Muscle of back (tissue), 13 donors: ENCODE measurements at places on chromosomes 6 and 20. TPM values are rescaled to one million over a fixed set of nuclear protein-coding genes. Genes with fewer than 3 reads are reported as not detected.
A peak's percentile ranks its signal among the peaks of the same experiment; 100 is the strongest.

- no peak for DNase-seq
Observed at GRCh38 chr20:301886-302848, 4.8 kb downstream of the ZCCHC3 start.

- no peak for DNase-seq
Observed at GRCh38 chr6:108164543-108164814, 1.3 kb upstream of the NR2E1 start.

DNA sequence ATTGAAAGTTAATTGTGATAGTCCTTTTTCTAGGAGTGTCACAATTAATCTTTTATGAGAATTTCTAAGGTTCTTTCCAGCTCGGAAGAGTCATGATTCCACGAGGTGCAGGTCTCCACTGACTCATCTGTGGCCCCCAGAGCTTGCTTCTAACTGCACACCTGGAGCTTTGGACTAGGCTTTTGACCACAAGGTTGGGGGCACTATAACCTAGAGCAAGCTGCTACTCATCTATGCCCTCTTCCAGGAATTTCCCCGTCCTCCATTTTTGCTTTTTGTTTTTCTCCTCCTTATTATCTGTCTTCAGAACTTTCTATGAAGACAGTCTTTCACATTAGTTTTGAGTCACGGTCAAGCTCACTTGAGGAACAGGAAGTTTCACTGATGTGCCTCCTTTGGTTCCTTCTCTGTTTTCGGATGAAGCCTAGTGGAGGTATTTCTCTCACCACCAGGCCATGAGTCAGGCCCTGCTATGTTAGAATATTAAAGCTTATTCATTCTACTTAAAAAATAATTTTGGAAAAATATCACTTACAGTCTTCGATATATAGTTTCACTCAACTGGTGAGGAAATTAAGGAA, 119.2 kb upstream of the INSM1 start:
- no peak for DNase-seq

GRCh38 chr6:10269814-10270472, 144.9 kb downstream of the TFAP2A start:
- DNase-seq, result no peak

RCAN2 gene
- polyA plus RNA-seq, result 5.2 TPM

RIN2 gene
- 26.6 TPM for polyA plus RNA-seq

GRCh38 chr6:127484212-127484863, 25.1 kb upstream of the KIAA0408 start:
- DNase-seq, result peak; percentile 26

DNA sequence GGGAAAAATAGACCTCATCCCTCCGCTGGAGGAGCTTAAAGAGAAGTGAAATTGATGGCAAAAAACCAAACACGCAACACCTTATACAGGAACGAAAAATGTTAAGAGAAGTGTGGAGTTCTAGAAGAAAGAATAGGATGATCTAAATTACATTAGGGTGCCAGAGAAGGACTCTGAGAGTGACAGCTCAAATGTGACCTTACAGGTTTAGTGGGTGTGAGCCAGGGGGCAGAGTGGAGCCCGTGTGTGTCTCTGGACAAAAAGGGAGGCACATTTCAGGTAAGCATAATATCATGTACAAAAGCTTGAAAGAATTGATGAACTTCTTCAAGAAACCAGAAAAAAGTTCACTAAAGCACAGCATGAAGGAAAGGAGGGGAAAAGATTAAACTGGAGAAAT, 20.8 kb downstream of the HLA-DRA start:
- no peak for DNase-seq

AVP gene
- not detected for polyA plus RNA-seq

PRL gene
- 10.0 TPM for polyA plus RNA-seq

DNA sequence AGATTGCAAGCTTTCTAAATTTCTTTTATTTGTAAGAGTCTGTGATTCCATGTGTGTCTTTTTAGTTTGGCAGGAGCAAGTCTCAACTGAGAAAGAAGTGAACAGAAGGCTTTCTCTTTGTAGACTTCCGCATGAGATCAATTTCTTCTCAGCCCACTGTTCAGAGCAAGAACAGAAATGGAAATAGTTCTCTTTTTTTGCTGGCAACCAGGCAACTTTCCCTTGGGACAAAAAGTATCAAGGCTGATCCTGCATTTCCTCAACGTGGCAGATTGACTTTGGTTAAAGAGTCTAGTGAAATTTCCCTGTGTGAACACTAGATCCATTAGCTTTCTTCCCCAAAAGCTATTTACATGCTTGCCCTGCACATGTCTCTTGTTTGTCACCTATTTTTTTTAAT, 46.8 kb upstream of the JAG1 start:
- DNase-seq, result no peak

GRCh38 chr20:61347443-61347842, 95.4 kb downstream of the CDH4 start:
- DNase-seq, result no peak

DNA sequence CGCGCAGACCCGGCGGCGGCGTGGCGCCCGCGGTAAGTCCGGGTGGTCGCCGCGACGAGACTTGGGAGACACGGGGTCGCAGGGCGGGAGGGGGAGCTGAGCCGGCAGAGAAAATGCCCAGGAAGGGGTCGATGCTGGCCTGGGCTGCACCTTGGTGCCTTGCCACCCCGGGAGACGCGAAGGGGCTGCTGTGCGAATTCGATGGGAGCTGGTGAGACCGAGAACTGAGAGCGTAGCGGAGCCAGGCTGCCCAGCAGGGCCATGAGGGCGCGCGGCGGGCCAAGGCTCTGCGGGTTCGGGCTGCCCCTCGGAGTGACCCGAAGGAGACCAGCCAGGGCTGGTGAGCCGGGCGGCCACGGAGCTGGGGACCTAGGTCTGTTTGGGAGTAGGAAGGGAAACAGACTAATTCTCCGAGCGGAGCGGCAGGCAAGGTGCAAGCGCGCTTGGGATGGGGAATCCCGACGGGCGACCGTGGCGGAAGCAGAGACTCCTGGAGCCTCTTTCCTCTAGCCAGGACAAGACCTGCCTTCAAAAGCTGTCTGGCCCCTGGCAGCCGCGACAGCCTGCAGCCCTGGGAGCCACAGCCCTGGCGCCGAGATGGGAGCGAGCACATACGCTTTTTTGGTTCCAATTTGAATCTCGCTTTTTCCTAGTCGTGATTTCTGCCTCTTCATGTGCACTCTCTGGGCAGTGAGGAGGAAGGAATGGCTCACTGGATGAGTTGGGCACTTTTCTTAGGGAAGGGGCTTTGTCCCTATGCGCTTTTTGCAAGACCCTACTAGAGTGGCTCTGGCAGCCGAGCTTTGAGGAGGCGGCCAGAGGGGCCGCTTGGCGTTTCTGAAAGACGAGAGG, 691 bp downstream of the SYNDIG1 start:
- DNase-seq, result no peak

SLC4A11 gene
- 1.5 TPM for polyA plus RNA-seq

DNA sequence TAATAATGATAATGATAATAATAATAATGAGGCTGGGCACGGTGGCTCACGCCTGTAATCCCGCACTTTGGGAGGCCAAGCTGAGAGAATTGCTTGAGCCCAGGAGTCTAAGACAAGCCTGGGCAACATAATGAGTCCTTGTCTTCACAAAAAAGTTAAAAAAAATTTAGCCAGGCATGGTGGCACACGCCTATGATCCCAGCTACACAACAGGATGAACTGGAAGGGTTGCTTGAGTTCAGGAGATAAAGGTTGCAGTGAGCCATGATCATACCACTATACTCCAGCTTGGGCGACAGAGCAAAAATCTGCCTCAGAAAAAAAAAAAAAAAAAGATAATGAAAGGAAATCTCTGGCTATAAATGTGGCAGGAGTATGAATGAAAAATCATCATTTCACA, 213.4 kb downstream of the HIVEP2 start:
- no peak for DNase-seq

GRCh38 chr6:19454001-19454720, 383.0 kb upstream of the ID4 start:
- no peak for DNase-seq

- no peak for DNase-seq
Observed at GRCh38 chr6:47407300-47408281, 70.0 kb upstream of the CD2AP start.

DNA sequence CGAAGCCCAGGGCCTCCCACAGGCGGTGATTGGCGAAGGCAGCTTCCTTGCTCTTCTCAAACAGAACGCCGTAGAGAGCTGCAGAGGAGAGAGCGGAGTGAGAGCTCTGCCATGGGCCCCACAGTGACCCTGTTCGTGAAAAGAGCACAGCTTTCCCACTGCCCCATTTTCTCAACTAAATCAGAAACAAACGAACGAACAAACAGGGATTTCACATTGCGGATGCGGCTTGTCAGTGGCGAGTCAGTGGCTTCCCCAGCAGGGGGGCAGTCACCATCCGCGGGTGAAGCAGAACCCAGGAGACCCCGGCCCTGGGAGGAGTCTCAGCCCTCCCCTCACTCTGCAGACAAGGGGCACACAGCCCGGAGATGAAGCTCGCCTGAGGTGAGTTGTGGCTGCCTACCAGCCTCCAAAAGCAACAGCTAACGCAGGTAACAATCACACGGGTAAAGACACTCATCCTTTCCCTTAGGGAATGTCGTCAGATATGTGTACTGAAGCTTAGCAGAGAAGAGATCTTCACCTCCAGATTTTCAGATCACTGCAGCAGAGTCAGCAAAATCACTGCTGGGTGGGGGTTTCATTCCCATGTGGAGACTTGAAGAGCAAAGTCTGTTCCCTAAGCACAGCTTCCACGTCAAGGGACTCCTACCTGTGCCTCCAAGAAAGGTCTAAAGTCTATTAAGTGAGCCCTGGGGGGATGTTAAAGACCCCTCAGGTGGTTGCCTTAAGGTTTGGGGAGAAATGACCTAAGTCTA, 51.2 kb upstream of the GPR31 start:
- no peak for DNase-seq

GRCh38 chr20:58340853-58341252, 31.3 kb downstream of the RAB22A start:
- DNase-seq, result no peak
